ENCODE measurements at places on chromosomes 4 and X.

- no peak for DNase-seq
These were observed 13.4 kb downstream of the ARHGEF6 start for GRCh38 chrX:136767104-136767941.

DNA sequence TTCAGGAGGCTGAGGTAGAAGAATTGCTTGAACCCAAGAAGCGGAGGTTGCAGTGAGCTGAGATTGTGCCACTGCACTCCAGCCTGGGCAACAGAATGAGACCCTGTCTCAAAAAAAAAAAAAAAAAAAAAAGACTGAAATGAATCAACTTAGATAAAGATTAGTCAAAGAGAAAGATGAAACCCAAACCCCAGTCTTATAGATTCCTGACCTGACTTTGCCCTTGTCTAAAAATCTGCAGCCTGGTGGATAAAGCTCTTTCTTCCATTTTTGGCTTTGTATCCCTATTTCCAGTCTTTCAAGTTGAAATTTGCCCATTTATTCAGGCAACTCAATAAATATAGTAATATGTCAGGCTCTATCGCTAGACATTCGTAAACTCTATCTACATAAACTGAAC lies 39.3 kb upstream of the SPINK2 start:
- no peak for DNase-seq

- DNase-seq, result no peak
These were observed 598.5 kb downstream of the CENPC start for GRCh38 chr4:66946761-66947160.

- no peak for DNase-seq
These were observed 346.4 kb downstream of the PTTG2 start for GRCh38 chr4:38306482-38307071.

DNA sequence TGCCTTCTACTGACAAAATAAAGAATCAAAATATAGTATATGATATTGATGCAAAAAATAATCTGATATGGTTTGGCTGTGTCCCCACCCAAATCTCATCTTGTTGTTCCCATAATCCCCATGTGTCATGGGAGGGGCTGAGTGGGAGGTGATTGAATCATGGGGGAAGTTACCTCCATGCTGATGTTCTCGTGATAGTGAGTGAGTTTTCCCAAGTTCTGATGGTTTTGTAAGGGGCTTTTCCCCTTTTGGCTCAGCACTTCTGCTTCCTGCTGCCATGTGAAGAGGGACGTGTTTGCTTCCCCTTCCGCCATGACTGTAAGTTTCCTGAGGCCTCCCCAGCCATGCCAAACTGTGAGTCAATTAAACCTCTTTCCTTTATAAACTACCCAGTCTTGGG lies 70.2 kb downstream of the TMEM165 start:
- DNase-seq, result no peak

DNA sequence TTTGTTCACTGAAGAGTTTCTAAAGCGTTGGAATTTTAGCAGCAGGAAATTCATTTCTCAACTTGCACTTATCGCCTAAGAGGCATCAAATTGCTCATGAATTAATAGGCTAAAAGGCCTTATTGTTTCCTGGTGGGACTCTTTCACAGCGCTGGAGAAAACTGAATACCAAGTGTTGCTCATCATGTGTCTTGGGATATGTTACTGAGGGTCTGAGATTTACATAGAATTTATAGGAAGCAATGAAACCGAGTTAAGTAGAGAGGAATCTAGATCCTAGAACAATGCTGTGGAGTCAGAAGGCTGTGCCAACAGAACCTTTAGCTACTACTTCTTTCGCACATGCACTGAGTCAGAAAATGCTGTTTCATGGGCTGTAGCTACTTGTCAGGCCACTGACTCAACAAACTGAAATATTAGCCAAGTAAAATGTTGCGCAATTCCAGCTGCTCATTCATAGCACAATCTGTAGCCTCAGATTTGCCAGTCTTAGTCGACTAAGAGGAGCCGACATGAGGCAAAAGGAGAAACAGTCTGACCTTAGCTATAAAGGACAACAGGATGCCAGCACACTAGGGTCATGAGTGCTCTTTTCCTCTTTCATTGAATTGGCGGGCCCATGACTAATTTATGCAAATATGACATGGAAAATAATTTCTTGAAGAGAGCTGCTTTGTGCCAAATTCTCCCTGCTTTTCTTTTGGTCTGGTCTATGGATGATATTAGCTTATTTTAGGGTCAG lies 35.9 kb upstream of the CXCL8 start:
- peak; percentile 98 for DNase-seq

DNA sequence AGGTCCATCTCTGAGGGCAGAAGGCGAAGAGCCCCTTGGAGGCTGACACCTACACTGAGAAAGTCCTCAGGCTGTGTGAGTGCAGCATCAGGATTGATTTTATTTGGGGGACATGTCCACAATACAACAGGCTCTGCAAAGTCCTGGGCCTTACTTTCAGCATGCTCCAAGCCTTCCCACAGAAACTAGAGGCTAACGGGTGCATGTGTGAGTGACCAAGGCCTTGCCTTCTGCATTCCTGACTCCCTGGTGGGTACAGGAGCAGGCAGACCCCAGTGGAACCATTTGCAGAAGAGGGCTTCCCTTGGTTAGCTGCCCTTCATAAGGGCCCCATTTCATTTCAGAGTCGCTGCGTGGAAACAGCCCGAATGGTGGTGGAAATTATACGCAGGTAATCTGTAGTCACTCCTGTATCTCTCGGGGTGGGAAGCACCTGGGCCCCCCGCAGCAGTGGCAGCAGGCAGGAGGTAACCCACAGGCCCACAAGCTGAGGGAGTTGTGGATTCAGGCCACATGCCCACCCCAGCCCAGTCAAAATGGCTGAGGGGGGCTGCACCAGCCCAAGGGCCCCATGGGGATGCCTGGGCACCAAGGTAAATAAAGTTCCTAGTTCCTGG lies 37.7 kb downstream of the NSG1 start:
- DNase-seq, result no peak

- DNase-seq, result no peak
These were observed 1056.2 kb downstream of the DMD start for GRCh38 chrX:32155044-32155638.

GRCh38 chrX:100994352-100995281 lies 25.1 kb downstream of the ARL13A start:
- DNase-seq, result no peak

GRCh38 chr4:58413849-58414248 lies 1303.7 kb upstream of the IGFBP7 start:
- DNase-seq, result no peak

DNA sequence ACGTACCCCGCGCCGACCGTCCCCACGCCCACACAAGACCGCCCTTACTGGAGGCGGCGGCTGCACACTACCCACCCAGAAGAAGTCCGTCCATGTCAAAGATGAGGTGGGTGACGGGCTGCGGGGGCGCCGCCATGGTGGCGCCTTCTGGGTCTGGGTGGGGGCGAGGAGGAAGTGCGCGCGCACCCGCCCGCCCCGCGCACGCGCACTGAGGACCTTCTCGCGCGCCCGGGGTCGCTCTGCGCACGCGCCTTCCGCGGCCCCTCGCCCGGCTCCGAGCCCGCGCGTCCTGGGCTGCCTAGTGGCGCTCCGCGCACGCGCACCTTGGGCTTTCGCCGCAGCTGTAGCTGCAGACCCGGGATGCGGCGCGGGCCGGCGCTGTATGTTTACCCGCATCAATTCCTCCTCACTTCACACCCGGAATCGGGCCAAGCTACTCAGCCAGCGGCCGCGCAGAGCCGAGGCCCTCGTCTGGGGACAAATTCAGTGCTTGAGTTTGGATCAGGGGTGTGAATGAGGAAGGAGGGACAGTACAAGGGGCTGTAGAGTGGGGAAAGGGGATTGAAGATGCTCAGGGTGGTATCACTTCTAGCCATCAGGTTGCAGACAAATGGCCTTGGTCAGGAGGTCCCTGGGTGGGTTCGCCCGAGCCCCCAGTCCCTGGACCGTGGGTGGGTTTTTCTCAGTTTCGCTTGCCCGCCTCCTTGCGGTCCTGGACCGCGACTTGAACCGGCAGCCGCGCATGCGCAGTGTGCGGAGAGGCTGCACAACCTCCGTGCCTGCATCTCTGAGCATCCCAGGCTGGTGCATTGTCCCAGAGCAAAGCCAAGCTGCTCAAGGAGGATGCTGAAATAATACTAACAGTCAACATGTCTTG lies at the start of gene PUDP:
TSS of gene PUDP (minus strand) at position 176 of the 877 bp plus-strand sequence. CDS start at position 136, 40 bp downstream.
- DNase-seq, result no peak

- DNase-seq, result no peak
These were observed 33.8 kb downstream of the OTUD6A start for GRCh38 chrX:70096052-70096451.

DNA sequence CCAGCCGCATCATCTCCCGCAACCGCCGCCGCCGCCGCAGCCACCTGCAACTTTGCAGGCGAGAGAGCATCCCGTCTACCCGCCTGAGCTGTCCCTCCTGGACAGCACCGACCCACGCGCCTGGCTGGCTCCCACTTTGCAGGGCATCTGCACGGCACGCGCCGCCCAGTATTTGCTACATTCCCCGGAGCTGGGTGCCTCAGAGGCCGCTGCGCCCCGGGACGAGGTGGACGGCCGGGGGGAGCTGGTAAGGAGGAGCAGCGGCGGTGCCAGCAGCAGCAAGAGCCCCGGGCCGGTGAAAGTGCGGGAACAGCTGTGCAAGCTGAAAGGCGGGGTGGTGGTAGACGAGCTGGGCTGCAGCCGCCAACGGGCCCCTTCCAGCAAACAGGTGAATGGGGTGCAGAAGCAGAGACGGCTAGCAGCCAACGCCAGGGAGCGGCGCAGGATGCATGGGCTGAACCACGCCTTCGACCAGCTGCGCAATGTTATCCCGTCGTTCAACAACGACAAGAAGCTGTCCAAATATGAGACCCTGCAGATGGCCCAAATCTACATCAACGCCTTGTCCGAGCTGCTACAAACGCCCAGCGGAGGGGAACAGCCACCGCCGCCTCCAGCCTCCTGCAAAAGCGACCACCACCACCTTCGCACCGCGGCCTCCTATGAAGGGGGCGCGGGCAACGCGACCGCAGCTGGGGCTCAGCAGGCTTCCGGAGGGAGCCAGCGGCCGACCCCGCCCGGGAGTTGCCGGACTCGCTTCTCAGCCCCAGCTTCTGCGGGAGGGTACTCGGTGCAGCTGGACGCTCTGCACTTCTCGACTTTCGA lies 654 bp downstream of the ATOH1 start:
- DNase-seq, result no peak

- no peak for DNase-seq
These were observed 3.3 kb downstream of the RIPPLY1 start for GRCh38 chrX:106899841-106900240.

DNA sequence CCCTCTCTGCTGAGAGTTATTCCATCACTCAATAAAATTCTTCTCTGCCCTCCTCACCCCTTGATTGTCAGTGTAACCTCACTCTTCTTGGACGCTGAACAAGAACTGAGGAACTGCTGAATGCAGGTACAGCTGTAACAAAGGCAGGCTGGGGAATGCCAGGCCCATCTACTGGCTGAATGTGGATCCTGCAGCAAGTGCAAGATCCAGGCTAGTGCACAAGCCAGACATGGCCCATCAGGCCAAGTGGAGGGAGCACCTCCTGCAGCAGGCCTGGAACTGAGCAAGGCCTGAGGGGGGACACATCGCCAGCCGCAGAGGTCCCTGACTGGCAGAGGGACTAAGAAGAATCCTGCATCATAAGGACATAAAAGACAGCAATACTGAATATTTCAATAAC lies 411.8 kb upstream of the PCDH10 start:
- DNase-seq, result no peak

GRCh38 chr4:95998311-95998710 lies 158.4 kb downstream of the PDHA2 start:
- no peak for DNase-seq

GRCh38 chr4:174120446-174121295 lies 162.8 kb downstream of the FBXO8 start:
- DNase-seq, result peak; percentile 38

GRCh38 chrX:48883729-48884128 lies 13.8 kb downstream of the TIMM17B start:
- DNase-seq, result no peak

DNA sequence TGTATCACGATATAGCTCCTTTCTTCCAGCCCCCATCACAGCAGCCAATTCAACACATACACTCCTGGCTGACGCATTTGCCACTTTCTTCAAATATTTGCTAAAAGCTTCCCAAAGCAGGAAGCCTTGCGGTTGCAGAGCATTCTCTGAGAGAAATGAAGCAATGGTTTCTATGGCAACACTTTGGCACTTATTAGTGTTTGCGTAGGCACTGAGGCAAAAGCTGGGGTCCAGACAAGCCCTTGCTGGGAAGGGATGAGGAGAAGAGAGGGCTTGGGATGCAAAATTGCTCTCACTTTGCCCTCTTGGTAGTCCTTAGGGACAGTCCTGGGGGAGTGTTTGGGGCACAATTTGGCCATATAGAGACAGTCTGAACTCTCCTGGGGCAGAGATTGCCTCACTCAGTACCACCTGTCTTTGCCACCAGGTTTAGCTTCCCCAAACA lies 55.0 kb upstream of the PAK3 start:
- DNase-seq, result peak; percentile 82

DNA sequence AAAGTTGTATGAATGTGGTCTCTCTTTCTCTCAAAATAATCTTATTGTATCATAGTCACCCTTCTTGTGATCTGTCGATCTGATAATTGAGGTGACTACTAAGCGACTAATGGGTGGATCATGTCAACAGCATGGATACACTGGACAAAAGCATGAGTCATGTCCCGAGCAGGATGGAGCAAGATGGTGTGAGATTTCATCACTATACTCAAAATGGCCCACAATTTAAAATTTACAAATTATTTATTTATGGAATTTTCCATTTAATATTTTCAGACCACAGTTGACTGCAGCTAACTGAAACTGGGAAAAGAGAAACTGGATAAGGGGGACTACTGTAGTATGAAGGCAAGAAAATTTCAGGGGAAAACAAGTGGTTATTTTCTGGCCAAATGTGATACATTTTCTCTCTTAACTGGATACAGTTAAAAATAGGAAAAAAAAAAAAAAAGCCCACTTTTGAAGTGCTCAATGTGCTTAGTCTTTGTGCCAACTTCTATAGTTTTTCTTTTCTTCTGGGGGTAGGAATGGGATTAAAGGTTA lies 25.3 kb downstream of the FAM241A start:
- peak; percentile 75 for DNase-seq

DNA sequence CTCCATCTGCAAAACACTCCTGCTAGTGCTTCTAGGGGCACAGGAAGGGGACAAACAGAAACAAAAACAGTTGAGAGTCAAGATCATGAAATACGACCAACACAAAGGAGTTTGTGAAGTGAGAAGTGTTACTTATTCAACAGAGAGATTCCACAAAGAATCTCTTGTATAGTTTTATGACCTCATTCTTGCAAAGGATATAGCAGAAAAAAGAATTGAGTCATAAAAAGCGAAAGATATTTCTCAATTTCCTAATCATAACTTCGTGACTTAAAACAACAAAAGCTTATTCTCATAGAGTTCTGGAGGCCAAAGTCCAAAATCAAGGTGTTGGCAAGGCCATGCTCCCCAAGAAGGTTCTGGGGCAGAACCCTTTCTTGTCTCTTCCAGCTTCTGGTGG lies 40.7 kb downstream of the TIGD4 start:
- DNase-seq, result no peak

DNA sequence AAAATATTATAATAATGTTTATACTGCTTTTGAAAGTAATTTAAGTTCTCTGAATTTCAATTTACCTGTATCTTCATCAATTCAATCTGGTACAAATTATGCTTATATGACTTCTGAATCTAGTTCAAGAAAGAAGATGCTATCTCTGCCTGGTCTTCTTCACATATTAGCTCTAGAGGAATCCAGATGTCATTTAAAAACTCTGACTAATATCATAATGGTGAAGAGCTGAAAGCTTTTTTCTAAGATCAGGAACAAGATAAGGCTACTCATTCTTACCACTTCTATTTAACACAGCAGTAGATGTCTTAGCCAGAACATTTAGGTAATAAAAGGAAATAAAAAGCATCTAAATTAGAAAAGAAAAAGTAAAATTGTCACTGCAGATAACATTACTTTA lies 636.1 kb downstream of the ARAP2 start:
- no peak for DNase-seq

- no peak for DNase-seq
These were observed 71.6 kb downstream of the PPARGC1A start for GRCh38 chr4:23818097-23818885.

All from non-pigmented ciliary epithelial cell (primary cell).